Cardiac muscle cell (in vitro differentiated cells and primary cell): ENCODE measurements at places on chromosomes 2 and 18. TPM values are rescaled to one million over a fixed set of nuclear protein-coding genes. Genes with fewer than 3 reads are reported as not detected.
A peak's percentile ranks its signal among the peaks of the same experiment; 100 is the strongest.

DNA sequence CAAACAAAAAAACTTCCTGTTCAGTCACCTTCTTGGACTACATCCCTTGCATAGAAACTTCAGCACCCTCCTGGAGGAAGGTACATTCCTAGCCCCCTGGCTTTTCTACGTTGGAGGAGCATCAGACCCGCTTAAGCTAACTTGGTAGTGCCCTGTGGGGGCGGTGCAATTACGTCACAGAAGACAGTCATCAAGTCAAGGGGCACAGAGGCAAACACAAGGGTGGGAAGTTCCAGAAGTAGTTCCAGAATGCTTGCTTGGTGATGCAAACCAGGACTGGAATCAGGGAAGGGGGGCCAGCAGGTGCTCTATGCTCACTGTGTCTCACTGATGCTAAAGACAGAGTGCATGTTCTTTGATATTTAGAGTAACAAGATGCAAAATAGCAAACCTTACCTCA, 15.2 kb upstream of the AGFG1 start:
- no peak overlapping the region for H3K4me3 ChIP-seq
- no peak overlapping the region for H3K27ac ChIP-seq
- no peak for DNase-seq
- H3K36me3 ChIP-seq = no peaks in the 10 kb centered on the region
- no peaks in the 10 kb centered on the region for H3K27me3 ChIP-seq
- H3K4me1 ChIP-seq = no peaks in the 10 kb centered on the region

The REG1B gene
- not detected in 2 replicates for total RNA-seq

GRCh38 chr2:238240757-238241711, 1.2 kb upstream of the HES6 start:
- peaks cover 46% of the 10 kb centered on the region for H3K27me3 ChIP-seq
- H3K36me3 ChIP-seq = no peaks in the 10 kb centered on the region
- no peaks in the 10 kb centered on the region for H3K4me1 ChIP-seq
- DNase-seq = peak; percentile 30
- H3K27ac ChIP-seq = no peak overlapping the region
- peak overlapping the region; percentile 28 for H3K4me3 ChIP-seq

- H3K27me3 ChIP-seq = no peaks in the 10 kb centered on the region
- DNase-seq = no peak
- peaks cover 3% of the 10 kb centered on the region for H3K4me1 ChIP-seq
Measured at GRCh38 chr2:204486805-204487204, 58.5 kb upstream of the PARD3B start.

DNA sequence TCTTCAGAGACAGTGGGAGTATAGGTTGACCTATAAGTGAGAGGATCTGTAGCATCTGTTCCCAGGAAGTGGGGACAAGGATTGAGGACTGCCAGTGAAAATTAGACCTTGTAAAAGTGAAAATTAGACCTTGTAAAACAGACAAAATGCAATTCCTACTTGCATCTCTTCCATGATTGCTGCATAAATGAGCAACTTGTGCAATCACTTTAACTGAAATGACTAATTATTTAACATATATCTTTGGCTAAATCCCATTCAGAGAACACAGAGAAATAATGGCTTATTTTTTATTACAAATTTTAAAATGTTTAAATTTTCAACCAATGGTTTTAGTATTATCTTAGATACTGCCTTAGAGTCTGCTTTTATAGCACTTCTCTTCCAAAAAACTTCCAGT, 67.2 kb upstream of the NABP1 start:
- no peak overlapping the region for H3K4me3 ChIP-seq
- no peaks in the 10 kb centered on the region for H3K4me1 ChIP-seq
- no peak overlapping the region for H3K27ac ChIP-seq
- H3K27me3 ChIP-seq = no peaks in the 10 kb centered on the region

- no peaks in the 10 kb centered on the region for H3K4me1 ChIP-seq
- peak overlapping the region; percentile 19 for H3K4me3 ChIP-seq
- peaks cover 12% of the 10 kb centered on the region for H3K27me3 ChIP-seq
- H3K27ac ChIP-seq = no peak overlapping the region
- DNase-seq = peak; percentile 83
Measured at GRCh38 chr2:117835990-117836760, 21.7 kb downstream of the DDX18 start.

DNA sequence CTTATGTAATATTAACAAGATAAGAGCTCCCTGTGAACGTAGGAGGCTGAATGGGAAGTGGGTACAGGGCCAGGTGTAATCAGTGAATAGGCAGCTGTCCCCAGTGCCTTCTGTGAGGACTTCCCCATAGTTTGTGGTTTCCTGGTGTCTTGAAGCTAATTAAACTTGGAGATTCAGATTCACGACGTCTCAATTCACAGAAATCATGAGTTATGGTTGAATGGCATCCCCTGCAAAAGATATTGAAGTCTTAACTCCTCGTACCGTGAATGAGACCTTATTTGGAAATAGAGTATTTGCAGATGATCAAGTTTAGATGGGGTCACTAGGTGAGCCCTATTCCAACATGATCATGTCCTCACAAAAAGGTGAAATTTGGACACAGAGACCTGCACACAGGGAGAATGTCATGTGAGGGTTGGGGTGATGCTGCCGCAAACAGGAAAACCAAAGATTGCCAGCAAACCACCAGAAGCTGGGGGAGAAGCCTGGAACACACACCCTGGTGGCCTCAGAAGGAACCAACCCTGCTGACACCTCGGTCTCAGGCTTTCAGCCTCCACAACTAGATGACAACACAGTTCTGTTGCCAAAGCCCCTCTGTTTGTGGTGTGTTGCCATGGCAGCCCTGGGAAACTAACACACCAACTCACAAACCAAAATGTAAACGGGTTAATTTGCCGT, 13.2 kb downstream of the ARL4C start:
- no peaks in the 10 kb centered on the region for H3K27me3 ChIP-seq
- no peaks in the 10 kb centered on the region for H3K36me3 ChIP-seq
- no peak for DNase-seq
- H3K4me1 ChIP-seq = no peaks in the 10 kb centered on the region
- no peak overlapping the region for H3K4me3 ChIP-seq

The CPO gene
- 0.11 and 0.42 TPM in 2 replicates for total RNA-seq

The TCF4 gene
- total RNA-seq = 51.4 and 59.2 TPM in 2 replicates

DNA sequence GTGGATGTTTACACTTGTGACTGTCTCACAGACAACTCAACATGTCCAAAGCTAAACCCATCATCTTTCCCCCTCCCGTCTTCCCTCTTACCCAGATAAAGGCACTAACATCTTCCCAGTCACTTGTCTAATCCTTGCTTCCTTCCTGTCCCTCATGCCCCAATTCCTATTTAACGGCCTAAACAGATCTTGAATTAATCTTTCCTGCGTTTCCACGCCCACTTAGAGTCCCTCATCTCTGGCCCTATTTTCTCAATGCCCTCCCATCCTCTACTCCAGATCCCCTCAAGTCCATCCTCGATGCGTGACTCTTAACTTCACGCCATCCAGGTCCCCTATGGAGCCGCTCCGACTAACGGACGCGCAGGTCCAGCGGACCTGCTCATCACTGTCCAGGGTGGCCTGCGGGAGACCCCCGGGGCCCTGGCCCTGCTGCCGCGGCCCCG, 682 bp upstream of the SCLY start:
- peaks cover 5% of the 10 kb centered on the region for H3K36me3 ChIP-seq
- peaks cover 4% of the 10 kb centered on the region for H3K4me1 ChIP-seq
- no peak for DNase-seq
- no peaks in the 10 kb centered on the region for H3K27me3 ChIP-seq

The SERPINB11 gene
- total RNA-seq = not detected in 2 replicates

DNA sequence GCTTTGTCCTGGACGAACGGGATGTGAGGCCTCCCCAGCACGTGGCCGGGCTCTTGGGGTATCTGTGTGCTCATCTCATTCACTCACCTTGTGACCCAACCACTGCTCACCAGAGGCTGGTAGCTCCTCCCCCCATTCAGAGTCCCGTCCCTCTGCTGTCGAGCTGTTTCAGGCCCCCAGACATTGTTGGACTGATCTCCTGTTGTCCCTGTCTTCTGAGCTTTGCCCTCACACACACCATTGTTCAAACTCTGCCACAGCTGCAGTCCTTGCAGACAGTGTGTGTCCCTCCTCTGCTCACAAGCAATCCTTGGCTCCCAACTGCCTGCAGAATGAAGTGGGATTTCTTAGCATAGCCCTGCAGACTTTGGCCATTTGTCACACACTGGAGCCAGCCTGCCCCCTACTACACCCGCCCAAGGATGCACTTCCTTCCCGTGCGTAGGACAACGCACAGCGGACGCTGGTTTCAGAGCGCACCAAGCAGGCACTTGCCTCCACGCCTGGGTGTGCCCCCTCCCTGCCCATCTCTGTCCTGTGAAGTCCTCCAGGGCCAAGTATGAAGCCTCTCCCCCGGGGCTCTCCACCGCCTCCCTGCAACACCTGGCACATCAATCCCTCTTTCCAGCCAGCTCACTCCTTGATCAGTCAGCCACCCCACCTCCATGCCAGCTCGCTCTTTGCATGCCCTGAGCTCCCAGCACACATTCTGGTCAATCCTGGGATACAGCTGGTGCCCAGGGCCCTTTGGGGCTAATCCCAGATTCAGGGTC, 16.5 kb upstream of the PRLH start:
- no peak overlapping the region for H3K4me3 ChIP-seq
- no peaks in the 10 kb centered on the region for H3K4me1 ChIP-seq
- H3K27ac ChIP-seq = no peak overlapping the region
- no peaks in the 10 kb centered on the region for H3K36me3 ChIP-seq
- DNase-seq = no peak

The CFAP53 gene
- 0.56 and 3.9 TPM in 2 replicates for total RNA-seq

The CCDC150 gene
- total RNA-seq = 2.6 and 8.0 TPM in 2 replicates

The B3GNT2 gene
- total RNA-seq = 8.9 and 11.1 TPM in 2 replicates

- DNase-seq = no peak
- H3K4me1 ChIP-seq = no peaks in the 10 kb centered on the region
- no peaks in the 10 kb centered on the region for H3K36me3 ChIP-seq
Measured at GRCh38 chr2:51291762-51292551, 260.0 kb upstream of the NRXN1 start.

The LOXL3 gene
- total RNA-seq = 23.7 and 43.3 TPM in 2 replicates

- no peak for DNase-seq
- no peak overlapping the region for H3K4me3 ChIP-seq
- peaks cover 8% of the 10 kb centered on the region for H3K4me1 ChIP-seq
- H3K27ac ChIP-seq = no peak overlapping the region
Measured at GRCh38 chr2:20016346-20016745, 3.9 kb upstream of the MATN3 start.

GRCh38 chr2:64639691-64640090, 14.0 kb downstream of the SERTAD2 start:
- DNase-seq = no peak
- H3K36me3 ChIP-seq = peaks cover 18% of the 10 kb centered on the region
- H3K27ac ChIP-seq = peak overlapping the region; percentile 61
- no peak overlapping the region for H3K4me3 ChIP-seq
- H3K4me1 ChIP-seq = peaks cover 35% of the 10 kb centered on the region

The ADD2 gene
- total RNA-seq = 16.0 and 40.0 TPM in 2 replicates

- no peaks in the 10 kb centered on the region for H3K27me3 ChIP-seq
- no peaks in the 10 kb centered on the region for H3K36me3 ChIP-seq
Measured at GRCh38 chr18:10899481-10899880, 249.9 kb downstream of the PIEZO2 start.

The SCN3A gene
- total RNA-seq = 0.04 and 0.06 TPM in 2 replicates

The ZEB2 gene
- total RNA-seq = 27.0 and 41.2 TPM in 2 replicates

DNA sequence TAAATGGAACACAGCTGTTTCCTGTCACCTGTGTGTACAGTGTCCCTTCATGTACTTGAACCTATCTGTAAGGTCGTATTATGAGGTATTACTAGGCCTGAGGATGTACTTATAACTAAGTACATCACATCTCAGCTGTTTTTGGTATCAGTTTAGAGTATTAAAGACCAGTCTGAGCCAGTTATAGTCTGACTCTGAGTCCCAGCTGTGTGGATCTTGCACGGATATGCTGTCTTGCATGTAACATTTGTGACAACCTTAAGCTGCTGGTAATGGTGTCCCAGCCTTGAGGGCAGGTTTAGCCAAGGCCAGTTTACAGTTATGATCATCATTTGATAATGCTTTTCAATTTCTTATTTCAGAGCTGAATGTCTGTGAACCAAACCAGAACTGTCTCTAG, 496.3 kb downstream of the SLC4A3 start:
- no peak overlapping the region for H3K27ac ChIP-seq
- DNase-seq = no peak
- H3K4me1 ChIP-seq = no peaks in the 10 kb centered on the region

- no peaks in the 10 kb centered on the region for H3K36me3 ChIP-seq
- H3K4me1 ChIP-seq = no peaks in the 10 kb centered on the region
- no peak overlapping the region for H3K27ac ChIP-seq
- H3K27me3 ChIP-seq = no peaks in the 10 kb centered on the region
- DNase-seq = no peak
Measured at GRCh38 chr2:141439524-141439923, 691.3 kb downstream of the LRP1B start.

- DNase-seq = no peak
- no peaks in the 10 kb centered on the region for H3K27me3 ChIP-seq
- H3K4me3 ChIP-seq = no peak overlapping the region
- H3K27ac ChIP-seq = no peak overlapping the region
Measured at GRCh38 chr2:229689307-229689839, 25.0 kb downstream of the DNER start.

The TRPM8 gene
- 0.83 TPM in 1 of 2 replicates, not detected in the other for total RNA-seq

The COL5A2 gene
- 51.1 and 59.8 TPM in 2 replicates for total RNA-seq

DNA sequence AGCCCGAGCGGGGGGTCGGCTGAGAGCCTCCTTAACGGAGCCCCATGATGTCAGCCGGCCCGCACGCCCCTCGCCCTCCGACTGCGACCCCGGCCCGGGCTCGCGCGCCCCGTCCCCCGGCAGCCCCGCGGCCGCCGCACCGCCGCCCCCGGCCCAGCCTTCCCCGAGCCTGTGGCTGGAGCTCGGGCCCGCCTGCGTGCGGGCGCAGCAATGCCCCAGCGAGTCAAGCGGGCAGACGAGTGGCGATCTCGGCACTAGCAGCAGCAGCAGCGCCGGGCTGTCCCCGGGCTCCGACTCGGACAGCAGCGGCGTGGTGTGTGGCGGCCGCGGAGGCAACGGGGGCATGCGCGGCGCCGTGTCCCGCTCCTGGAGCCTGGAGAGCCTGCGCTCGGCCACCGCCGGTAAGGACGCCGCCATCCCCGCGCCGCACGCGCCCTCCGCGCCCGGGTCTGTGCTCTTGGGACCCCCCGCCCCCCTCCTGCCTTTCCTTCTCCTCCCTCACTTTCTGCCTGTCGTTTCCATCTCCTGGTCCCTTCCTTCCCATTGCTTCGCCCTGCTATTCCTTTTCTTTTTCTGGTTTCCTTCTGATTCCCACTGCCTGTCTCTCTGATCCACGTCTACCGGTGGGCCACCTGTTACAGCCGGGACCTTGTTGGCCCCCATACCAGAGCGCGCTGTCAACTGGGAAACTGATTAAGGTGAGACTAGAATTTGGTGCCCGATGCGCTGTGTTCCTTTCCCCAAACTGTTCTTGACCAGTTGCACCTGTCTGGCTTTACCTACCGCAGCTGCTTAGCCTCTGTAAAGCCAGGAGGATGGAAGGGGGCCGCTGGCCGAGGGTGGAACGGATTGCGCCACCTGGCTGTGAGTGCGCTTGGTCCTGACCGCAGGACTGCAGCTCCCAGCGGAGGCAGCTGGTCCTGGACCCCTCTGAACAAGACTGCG, 127.4 kb downstream of the ARHGEF4 start:
- no peaks in the 10 kb centered on the region for H3K4me1 ChIP-seq
- H3K27ac ChIP-seq = no peak overlapping the region
- peaks cover 91% of the 10 kb centered on the region for H3K27me3 ChIP-seq
- peak; percentile 15 for DNase-seq
